ENCODE measurements at places on chromosomes 3 and 15.
A peak's percentile ranks its signal among the peaks of the same experiment; 100 is the strongest.

DNA sequence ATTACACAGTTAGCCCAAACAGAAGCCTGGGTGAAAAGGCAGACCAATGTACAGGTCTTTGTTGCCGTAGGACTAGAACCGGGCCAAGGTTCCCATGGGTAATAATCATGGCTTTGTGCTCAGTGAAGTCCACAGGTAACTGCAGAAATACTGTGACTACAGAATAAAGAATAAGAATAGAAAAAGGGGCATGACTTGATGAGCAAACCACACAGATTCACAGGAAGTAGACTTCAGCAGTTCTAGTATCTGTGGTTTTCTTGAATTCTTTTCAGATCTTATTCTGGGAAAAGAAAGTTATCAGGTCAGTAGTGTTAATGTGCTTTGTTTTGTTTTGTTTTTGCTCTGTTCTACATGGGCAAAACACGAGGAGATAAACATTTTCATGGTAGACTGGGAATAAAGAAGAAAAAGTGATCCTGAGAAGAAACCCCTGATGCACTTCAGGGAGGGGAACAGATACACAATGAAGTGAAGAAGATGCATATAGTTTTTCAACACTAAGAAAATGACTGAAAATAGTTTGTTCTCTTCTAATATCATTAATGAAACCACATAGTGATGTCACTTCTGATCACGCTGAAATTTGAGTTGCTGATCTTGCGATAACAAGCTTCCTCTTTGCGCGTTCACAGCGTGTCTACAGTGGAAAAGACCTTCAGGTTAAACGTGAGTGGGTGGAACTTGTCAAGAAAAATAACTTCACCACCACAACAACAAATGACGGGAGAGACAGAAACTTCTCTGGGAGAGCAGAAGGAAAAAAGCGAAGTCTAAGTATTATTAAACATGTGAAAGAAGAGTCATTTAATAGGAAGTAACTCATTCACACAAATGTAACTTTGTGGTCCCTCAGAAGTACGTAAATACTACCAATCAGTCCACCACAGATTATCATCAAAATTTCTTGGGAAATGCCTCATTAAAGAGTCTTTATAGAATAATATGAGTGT lies 315.8 kb upstream of the SATB1 start:
- DNase-seq, result no peak

- no peak for DNase-seq
These were observed 468.9 kb upstream of the UBE2E2 start for GRCh38 chr3:22734207-22734606.

DNA sequence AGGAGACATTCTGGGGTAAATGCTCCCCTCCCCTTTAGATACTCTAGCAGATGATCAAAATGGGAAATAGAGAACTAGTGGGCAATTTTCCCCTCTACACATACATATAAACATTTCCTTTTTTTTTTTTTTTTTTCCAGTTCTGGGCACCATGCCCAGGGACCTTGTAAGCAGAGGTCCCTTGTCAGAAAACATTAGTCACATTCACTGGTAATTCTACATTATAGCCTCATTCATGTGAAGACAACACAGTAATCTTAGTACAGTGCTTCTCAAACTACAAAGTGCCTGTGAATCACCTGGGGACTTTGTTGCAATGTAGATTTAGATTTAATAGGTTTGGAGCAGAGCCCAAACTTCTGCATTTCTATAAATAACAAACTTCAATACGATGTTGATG lies 60.1 kb upstream of the ACTC1 start:
- peak; percentile 62 for DNase-seq

DNA sequence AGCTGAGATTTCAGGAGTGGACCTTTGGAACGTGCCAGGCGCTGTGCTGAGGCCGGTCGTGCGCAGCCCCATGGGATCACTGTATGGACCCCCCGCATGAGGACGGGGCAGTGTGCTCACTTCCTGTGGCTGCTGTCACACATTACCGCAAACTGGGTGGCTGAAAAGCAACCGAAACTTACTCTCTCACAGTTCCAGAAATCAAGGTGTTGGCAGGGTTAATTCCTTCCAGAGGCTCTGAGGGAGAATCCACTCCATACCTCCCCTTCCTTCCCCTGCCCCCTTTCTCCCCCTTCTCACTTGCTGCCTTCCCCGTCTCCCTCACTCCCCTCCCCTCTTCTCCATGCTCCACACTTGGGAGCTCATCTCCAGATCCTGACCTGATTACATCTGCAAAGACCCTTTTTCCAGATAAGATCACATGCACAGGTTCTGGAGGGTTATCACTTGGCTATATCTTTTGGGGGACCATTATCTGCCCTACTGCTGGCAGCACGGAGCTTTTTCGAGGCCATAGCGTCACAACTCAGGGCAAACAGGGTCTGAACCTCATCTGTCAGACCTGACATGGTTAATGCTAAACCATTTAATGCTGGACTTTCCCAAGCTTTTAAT lies 41.2 kb downstream of the KLF13 start:
- no peak for DNase-seq

DNA sequence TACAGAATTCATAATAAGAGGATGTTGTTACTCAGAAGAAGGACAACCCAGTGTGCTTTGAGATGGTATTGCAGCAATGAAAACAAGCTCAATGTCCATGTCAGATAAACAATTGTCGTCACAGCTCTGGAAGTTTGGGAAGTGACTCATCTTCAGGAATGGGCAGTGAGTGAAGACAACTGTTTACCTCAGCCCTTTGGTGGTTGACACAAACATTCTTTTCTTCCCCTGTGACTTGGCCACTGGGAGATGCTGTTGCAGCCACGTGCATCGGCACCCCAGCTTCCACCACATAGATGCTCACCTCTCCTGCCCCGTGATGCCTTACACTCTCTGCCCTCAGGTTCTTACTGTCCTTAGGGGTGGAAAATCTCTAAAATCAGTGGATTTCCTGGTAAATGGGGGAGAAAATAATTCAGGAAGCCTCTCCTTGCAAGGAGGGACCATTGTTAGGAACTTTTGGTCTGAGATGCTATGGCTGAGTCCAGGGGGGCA lies 114.1 kb upstream of the GALNT15 start:
- peak; percentile 99 for DNase-seq

DNA sequence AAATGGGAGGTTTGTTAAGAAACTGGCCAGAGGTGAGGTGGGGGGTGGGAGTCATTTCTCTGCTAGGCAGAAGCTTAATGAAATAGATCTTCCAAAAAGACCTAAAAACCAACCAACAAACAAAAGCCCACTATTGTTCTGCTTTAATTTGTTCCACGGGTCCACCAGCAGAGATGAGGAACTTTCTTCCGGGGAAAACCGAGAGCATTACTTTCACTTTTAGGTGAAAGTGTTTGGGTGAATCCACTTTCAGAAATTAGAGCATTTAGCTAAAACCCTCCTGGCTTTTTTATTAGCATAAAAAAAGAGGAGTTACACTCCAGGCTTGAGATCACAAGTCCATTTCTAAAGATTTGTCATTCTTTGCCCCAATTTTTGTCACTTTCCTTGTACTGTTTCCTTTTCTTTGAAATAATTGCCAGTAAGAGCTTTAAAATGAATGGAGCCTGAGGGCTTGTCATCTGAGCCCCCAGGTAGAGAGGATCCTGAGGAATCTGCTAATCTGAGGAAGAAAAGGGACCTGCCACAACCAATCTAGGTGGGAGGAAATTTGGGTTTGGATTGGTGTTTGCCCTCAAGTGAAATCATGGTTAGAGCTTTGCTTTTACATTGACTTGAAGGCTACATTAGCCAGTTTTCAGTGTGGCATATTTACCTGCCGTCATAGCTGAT lies 667.6 kb downstream of the NAALADL2 start:
- no peak for DNase-seq

DNA sequence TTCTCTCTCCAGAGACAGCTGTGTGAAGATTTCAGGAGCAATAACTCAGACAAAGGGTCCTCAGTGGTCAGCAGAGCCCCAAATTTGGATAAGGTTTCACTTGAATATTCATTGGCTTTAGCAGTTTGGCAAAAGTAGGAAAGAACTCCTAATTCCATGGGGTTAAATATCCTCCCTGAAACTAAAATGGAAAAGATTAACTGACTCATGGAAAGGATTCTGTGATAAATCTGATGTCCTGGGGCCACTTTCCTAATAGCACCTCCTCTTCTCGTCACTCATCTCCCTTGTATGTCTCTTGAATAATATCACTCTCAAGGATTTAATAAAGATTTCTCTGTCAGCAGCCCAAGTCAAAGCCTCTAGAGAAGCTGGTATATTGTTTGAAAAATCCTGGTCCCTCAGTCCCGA lies 33.3 kb upstream of the TBC1D23 start:
- DNase-seq, result no peak

DNA sequence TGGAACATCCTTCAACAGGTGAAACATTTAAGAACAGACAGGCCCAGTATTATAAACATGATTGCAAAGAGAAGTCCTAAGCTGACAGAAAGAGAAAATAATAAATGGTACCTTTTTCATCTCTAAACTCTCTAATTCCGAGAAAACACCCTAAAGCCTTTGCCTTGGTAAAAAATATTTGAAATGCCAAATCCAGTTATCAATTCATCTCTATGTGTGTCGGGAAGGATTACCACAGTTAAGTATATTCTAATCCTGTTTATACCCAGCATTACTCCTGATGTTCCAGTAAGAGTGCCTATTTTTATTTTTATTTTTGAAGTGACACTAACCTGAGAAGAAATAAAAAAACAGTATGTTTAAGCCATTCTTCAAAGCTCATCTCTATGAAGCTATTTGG lies 219.3 kb upstream of the NANOGP8 start:
- no peak for DNase-seq

GRCh38 chr3:44896440-44896839 lies 22.0 kb downstream of the TGM4 start:
- no peak for DNase-seq

DNA sequence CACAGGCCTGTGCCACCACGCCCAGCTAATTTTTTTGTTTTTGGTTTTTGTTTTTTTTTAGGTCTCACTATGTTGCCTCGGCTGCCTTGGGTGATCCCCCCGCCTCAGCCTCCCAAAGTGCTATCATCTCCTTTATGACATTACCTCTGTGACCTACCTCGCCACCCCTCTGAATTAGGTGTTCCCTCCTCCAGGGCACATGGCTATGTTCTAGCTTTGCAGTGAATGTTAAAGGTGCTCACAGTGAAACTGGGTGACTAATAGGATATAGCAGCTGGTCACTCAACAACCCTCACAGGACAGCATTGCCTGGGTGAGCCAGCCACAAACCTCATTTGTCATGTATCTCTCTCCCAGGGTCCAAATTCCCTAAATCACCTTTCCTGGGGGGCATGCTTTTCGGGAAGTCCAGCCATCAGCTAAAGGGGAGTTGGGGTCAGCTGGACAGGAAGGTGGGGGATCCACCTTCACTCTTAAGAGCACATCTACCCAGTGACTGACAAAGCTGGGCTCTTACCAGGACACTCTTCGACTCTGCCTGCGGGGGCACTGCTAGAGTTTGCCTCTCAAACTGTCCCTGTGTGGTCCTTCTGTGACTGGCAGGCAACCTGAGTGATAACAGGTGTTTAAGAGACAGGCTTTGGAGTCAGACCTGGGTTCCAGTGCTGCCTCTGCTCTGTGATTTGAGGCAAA lies 1.6 kb upstream of the TTLL3 start:
- peak; percentile 23 for DNase-seq

DNA sequence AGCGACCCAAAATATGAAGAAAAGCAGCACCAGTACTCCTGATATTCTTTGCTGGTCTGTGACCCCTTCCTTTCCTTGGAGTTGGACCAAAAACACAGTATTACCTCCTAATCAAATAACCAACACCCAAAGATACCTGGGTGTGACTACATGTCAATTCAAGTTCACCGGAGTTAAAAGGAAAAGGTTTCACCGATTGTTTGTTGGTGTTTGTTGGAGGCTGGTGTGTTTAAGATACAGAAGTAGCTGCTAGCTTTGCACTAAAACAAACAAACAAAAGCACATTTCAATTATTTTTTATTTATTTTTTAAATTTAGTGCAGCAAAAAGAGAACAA lies 81.5 kb downstream of the MYO1E start:
- DNase-seq, result no peak

- no peak for DNase-seq
These were observed 187.6 kb downstream of the EBLN2 start for GRCh38 chr3:73249047-73249446.

DNA sequence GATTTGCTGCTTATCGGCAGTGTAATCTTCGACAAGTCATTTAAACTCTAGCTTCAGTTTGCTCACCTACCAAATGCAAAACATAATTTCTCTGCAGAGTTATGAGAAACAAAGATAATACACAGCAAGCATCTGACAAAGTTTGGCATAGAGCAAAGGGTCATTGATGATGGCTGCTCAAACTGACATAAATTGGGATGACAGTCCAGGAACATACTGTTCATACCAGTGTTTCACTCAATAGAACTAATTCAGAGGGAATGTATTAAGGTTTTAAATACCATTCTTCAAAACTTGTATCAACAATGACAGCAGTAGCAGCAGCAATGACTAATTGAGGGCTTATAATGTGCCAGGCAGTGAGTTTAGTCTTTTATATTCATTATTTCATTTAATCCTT lies 137.6 kb downstream of the SPATA16 start:
- no peak for DNase-seq

DNA sequence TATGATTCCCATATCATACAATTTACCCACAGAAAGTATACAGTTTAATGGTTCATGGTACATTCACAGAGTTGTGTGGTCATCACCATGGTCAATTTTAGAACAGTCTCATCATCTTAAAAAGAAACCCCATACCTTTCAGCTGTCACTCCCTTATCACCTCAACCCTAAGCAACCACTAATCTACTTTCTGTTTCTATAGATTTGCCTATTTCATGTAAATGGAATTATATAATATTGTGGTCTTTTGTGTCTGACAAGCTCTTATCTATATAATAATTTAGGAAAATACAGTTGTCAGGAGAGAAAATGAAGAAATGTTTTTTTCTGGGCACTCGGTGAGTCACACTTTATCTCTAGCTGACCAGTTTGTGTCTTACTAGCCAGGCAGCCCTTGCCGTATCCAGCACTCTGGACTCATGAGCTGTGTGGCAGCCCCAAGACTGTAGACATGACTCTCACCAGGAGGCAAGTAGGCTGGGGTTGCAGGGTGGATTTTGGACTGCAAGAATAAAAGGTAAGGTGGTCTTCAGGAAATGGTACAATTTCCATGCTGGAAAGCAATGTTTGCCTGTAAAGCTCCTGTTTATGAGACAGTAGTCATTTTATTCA lies 234.6 kb downstream of the THRB start:
- DNase-seq, result no peak

- DNase-seq, result no peak
These were observed 728 bp downstream of the CRTC3 start for GRCh38 chr15:90530250-90531051.

- no peak for DNase-seq
These were observed 81.5 kb upstream of the AKAP13 start for GRCh38 chr15:85298941-85299340.

DNA sequence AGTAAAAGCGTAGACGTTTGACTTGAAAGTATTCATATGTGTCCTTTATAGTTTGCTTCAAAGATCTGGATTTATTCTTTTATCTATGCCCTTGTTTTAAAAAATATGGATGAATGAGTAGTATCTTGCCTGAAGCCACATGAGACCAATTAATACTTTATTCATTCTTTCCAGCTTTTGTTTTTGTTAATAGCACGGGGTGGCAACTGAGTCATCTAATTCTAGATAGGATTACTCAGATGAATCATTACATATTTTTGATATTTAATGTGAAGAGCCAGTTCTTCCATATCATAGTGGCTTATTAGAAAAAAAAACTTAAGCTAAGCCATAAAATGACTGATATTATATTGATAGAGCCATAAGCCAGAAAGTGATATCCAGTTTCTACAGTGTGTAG lies 121.9 kb downstream of the BBX start:
- DNase-seq, result peak; percentile 42

GRCh38 chr3:69735893-69736292 lies 3.4 kb upstream of the MITF start:
- no peak for DNase-seq

- no peak for DNase-seq
These were observed 147.7 kb upstream of the TSC22D2 start for GRCh38 chr3:150260398-150260710.

Data from fibroblast of upper back skin (primary cell).